ENCODE measurements at places on chromosomes 7 and 10.

GRCh38 chr7:33901199-33901598, 4.1 kb upstream of the BMPER start:
- DNase-seq: no peak

- DNase-seq: no peak
Measured at GRCh38 chr7:74272305-74273038, 16.7 kb upstream of the CLIP2 start.

GRCh38 chr10:51230887-51231585, 156.7 kb downstream of the PRKG1 start:
- DNase-seq: no peak

DNA sequence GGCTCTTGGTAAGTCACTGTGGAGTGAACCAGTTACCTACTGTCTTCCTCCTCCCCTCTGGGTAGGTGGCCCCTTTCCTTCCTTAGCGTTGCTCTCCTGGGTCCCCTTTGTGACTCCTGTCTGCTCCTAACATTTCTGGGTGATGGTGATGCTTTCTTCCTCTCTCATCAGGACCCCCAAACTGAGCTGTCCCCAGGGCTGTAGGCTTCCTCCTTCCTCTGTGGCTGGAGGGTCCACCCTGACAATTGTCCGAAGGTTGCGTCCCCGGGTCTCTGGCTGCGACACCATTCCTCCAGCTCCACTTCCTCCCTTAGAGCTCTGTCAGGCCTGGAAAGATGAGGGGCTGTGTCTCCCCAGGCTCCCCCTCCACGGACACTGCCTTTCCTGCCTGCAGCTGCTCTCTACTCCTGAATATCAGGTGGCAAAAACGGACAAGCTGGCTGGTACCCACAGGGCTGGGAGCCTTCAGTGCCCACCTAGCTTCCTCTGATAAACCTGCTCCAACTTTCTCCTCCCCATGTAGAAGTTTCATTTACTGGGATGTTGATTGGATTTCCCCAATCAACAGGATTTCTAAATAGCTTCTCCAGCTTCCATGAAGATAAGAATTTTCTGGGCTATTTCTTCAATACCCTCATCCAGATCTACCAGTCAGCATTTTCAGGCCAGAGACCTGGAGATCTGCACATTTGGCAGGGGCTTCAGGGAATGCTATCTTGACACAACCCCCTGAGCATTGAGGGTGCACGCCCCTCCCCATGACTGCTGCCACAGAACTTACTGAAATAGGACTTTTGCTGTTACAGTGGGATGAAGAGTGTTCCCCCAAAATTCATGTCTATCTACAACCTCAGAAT, 506.5 kb downstream of the TCERG1L start:
- DNase-seq: no peak

DNA sequence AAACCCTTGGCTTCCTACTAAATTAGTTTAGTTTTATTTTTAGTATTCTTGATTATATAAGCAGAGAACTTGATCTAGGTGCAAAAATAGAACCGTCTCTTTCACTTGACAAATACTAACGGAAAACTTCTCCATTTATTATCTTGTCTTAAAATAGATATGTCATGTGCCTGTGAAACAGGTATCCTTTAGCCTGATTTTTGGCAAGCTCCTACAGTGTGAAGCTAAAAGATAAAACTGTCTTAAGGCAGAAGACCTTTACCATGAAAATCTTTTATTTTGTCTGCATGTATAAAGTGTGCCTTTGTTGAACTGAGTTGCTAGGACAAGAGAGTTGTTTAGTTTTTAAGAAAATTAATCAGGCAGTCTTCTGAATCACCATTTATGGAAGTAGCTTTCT, 90.6 kb downstream of the CYP51A1 start:
- DNase-seq: no peak

GRCh38 chr10:35821339-35821911, 179.3 kb upstream of the FZD8 start:
- no peak for DNase-seq

GRCh38 chr7:90774706-90775105, 178.6 kb downstream of the CDK14 start:
- DNase-seq: no peak

GRCh38 chr7:137032436-137032835, 164.0 kb downstream of the CHRM2 start:
- DNase-seq: no peak

- no peak for DNase-seq
Measured at GRCh38 chr10:56496186-56496486, 135.1 kb upstream of the ZWINT start.

- DNase-seq: no peak
Measured at GRCh38 chr10:36946598-36946997, 178.8 kb upstream of the ANKRD30A start.

DNA sequence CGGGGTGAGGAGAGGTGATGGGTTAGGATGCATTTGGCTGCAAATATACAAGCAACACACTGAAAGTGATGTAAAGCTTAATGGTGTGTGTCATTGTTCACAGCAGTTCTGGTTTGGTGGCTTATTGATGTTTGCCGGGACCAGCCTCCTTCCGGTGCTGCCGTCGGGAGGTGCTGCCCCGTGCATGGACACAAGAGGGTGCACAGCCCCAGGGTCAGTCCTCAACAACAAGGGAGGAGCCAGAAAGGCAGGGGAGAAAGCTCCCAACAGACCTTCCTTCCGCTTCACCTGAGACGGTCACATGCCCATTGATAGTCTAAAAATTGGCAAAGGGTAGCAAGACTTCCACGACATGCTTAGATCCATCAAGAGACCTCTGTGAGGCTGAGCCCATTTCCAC, 9.5 kb downstream of the RNF32 start:
- no peak for DNase-seq

- DNase-seq: no peak
Measured at GRCh38 chr10:29171717-29172116, 117.2 kb upstream of the LYZL1 start.

- DNase-seq: no peak
Measured at GRCh38 chr7:91567081-91568012, 303.1 kb downstream of the FZD1 start.

DNA sequence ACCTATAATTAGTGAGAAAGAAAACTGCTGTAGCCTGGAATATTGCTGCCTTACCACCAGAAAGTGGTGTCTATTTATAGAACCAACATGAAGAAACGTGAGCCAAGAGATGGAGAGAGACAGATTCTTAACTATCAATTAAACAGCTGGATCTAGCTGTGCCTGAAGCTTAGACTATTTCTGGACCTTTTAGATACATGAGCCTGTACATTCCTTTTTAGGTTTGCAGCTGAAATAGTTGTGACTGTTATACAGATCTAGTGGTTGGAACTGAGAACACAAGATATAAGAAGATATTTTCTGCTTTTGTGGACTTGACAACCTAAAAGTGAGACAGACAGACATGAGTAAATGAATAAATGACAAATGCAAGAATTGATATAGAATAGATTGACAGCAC, 73.4 kb downstream of the CDK14 start:
- no peak for DNase-seq

DNA sequence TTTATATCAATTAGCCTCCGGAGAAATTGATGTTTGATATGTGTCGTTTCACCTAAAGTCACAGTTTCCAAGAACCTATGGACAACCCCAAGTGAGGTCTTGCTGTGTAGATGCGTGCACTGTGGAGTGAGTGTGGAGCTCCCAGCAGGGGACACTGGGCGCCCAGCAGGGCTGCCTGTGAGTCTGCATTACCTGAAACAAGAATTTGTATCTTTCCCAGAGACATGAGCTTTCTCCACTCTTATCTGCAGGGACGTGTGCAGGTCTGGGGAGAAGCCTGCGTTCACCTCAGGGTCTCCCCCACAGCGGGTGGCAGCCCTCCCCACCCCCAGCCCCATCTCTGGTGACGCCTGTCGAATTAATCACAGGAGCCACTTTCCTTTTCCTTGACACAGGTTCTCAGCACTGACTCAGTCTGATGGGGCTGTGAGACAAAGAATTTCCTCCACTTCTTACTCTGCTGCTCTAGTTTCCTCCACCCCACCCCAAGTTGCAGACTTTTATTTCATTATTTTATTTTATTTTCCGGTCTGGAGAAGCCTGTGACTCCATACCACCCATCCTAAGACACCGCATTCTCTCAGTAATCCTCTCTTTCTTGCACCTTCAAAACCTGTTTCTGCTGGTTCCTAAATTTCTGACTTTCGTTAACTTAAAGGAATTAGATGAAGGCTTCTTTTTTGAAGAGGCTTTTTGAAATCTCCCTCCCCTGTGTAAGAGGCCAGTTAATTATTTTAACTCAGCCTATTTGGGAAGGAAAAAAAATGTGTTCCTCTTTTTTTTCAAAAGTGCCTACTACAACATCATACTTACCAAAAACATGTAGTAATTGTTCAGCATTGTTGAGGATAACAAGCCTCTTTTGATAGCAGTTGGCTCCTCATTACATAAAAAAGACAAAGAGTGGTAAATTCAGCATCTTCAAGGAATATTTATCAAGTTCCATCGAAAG, 17.0 kb upstream of the INSIG1 start:
- no peak for DNase-seq

DNA sequence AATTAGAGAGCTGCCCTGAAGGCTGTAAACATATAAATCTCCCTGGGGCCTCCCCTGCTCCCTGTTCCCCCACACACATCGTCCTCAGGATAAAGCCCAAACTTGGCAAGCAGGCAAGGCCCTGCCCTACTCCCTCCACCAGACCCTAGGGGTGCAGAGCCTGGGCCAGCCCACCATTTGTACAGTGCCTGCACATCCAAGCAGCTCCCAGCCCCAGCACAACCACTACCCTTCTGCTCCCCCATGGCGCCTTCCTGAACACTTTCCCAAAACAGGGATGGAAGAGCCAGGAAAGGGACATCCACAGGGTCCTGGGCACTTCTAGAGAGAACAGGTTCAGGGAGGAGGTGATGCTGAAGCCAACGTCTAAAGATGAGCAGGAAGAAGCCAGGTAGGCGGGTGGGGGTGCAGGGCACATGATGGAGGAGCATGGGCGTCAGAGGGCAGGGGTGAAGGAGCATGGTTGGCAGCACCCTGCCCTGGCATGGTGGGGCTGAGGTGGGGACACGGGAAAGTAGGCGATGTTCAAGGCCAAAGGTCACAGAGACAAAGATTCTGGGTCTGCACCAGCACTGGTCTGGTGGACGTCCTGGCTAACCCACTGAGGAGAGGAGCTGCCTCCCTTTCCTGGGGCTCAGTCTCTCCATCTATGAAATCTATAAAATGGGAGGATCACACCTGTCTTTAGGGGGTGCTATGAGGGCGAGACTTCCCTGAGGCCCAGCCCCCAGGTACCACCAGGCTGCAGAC, 140.6 kb downstream of the ARHGAP22 start:
- DNase-seq: no peak

- no peak for DNase-seq
Measured at GRCh38 chr7:44463169-44463808, 27.2 kb downstream of the NUDCD3 start.

DNA sequence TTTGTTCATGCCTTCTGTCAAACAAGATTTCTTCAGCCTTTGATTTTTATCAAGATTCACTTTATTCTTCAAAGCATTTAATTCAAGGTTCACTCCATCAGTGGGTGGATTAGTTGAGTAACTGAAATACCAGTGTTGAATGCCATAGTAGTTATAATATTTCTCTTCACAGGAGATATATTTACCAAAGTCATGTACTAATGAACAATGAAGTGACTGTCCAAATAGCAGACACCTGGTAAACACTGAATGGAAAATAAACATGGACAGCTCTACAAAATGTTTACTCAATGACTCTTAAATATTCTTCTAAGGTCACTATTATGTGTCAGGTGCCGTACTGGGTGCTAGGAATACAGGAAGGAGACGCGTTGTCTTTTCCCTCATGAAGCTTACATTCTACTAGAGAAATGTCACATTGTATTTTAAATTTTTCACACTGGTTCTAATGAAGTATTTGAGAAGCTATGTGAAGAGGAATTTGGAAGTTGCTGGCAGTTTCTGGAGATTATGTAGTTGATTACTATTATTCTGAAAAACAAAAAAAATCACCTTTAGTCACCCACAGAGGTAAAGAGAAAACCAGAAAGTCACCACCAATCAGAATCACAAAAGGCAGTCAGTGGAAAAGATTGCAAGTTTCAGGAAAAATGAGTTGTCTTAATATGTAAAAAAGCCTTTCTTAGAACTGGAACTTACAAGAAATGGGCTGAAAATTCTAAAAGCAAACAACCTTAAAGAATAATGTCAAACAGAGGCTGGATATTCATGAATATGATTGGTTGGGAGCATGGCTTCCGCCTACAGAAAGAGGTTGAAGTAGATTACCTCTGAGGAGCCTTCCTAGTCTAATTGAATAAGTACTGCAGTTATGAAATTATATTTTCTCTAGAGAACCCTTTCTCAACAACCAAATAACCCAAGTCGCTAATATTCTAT, 84.5 kb downstream of the RTKN2 start:
- no peak for DNase-seq

DNA sequence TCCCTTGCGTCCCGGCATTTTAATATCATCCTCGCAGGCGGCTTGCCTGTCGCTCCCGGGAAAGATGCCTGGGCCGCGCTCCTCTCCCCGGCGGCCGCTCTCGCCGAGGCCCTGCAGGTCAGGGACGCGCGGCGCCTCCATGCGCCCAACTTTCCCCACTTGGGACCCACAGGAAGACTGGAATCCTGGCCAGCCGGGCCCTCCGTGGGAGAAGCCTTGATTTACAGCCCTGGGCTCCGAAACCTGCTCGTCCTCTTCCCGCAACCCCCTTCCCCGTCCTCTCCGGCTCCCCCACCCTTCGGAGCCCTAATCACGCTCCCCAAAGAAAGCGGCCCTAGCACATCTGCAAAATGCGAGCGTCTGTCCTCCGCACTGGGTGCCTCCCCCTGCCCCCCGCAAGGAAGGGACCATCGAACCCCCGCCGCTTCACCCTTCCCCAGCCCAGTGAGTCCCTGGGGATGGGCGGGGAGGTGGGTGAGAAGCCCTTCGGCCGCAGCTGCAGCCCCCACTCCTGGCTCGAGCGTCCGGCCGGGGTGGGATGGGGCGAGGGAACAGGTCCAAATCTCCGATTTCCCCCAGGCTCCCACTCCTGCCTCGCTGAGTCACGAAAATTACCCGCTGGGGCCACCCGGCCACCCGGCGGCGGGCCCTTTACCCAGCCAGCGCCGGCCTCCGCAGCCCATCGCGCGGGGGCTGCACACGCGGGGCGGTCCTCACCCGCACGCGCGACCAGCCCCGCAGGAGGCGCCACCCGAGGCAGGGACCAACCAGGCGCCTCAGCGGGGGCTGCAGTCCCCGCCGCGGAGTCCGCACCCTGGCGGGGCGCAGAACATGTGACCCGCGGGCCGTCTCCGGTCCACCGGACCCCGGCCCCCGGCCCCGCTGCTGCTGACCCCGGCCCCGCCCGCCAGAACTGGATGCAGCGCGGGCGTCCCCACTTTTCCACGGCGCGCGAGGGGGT, 695 bp downstream of the HSPA12A start:
- DNase-seq: no peak

- DNase-seq: no peak
Measured at GRCh38 chr10:73628405-73628804, 12.9 kb downstream of the MYOZ1 start.

DNA sequence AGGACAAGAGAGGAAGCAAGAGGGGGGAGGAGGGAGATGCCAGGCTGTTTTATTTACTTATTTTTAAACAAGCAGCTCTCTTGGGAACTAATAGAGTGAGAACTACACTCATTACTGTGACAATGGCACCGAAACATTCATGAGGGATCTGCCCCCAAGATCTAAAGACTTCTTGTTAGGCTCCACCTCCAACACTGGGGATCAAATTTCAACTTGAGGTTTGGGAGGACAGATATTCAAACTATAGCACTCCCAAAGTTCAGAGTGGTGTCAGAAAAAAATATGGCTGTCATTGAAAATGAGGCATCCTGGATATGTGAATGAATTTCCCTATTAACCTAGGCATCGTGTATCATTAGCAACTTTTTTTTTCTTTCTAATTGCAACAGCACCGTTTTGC, 145.5 kb downstream of the ABCA13 start:
- DNase-seq: no peak

- no peak for DNase-seq
Measured at GRCh38 chr7:17557251-17557671, 258.8 kb downstream of the AHR start.

- no peak for DNase-seq
Measured at GRCh38 chr10:16986406-16987205, 143.0 kb downstream of the CUBN start.
